ENCODE measurements at places on chromosomes 1 and 21.

- DNase-seq, result no peak
These were observed 52.5 kb downstream of the TNR start for GRCh38 chr1:175690915-175691314.

GRCh38 chr1:113991467-113991997 lies 12.3 kb downstream of the OLFML3 start:
- peak; percentile 65 for DNase-seq

DNA sequence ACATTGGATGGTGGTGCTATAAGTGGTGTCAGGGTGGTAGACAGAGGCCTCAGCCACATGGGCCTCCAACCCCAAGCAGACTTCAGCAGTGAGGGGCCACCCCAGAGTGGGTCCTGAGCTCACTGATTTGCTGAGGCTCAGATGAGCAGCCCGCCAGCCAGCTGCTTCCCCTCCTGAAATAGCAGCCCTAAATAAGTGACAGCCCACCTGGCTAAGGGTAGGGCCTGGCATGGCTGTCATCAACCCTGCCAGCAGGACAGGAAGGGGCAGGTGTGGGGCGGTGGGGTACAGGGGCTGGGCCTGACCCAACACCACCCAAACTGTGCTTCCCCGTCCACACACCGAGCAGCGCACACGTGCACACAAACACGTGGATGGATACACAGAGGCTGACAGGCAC lies 79.3 kb downstream of the GRIK3 start:
- peak; percentile 89 for DNase-seq

GRCh38 chr1:200895801-200896530 lies 1.3 kb downstream of the INAVA start:
- no peak for DNase-seq

GRCh38 chr1:61504305-61504704 lies 220.6 kb downstream of the TM2D1 start:
- no peak for DNase-seq

DNA sequence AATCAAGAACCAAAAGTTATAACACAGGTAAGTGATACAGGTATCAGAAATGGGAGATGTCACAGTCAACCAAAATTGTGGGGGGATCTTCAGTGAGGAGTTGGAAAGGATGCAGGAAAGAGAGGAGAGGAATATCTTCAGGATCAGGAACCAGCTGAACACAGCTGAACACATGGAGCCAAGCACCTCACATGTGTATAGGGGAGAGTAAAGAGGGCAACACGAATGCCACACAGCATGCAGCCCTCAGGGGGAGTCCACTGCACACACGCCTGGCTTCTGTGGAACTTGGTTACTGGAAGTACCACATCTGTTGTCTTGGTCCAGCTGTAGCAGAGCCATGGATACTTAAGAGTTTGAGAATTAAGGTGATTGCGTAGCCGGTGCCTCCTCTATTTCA lies 218.8 kb downstream of the RGS7 start:
- DNase-seq, result no peak

DNA sequence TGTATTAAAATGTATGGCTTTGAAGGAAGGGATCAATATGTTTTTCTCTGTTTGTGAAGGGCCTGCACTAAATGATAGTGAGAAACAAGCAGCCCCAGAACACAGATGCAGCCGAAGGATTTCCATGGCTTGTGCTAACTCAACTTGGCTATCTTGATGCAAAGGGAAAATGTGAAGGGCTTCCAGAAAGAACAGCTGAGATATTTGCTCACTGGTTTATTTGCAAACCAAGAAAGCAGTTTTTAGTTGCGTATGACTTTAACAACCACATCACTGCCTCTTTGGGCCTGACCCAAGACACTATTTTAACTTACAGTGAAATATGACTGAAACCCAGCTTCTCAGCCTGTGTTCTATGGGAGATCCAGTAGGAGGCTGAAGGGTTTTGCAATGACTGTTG lies 369.9 kb downstream of the SETD4 start:
- no peak for DNase-seq

GRCh38 chr1:100530880-100531487 lies 7.0 kb upstream of the GPR88 start:
- no peak for DNase-seq

DNA sequence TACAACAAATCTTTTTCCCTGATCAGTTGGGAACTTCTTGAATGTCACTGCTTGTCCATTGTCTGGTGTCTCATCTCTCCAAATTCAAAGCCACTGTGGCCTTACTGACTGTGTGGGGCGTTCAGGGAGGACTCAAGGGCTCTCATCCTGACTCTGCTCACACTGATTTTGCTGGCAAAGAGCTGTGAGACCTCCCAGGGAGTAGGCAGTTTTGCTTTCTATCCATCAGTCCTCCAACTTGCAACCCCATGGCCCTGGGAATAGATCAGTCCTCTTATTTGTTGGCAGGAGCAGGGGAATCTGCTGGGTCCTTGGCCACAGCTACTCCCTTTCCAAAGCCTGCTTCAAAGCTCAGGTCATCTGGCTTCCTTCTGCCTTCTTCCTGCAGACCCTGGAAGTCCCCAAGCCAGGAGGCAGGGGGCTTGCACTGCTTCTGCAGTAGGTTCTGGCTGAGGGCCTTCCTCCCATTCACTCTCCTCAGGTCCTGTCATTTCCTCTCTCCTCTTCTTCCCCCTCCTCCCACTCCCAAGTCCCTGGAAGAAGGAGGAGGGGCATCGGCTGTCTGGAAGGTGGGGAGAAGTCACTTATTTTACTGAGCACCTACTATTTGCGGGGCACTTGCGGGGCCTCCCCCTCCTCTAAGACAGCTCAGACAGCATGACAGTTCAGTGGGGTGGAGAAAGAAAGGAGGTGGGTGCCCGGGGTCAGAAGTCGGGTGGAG lies 876 bp upstream of the NAV1 start:
- DNase-seq, result no peak

GRCh38 chr1:192936313-192937018 lies 122.7 kb downstream of the UCHL5 start:
- DNase-seq, result no peak

Data from NAMALWA (cell line).